ENCODE measurements at places on chromosomes 16 and 17.

- no peak for DNase-seq
Observed at GRCh38 chr17:72152387-72152929, 31.6 kb downstream of the SOX9 start.

DNA sequence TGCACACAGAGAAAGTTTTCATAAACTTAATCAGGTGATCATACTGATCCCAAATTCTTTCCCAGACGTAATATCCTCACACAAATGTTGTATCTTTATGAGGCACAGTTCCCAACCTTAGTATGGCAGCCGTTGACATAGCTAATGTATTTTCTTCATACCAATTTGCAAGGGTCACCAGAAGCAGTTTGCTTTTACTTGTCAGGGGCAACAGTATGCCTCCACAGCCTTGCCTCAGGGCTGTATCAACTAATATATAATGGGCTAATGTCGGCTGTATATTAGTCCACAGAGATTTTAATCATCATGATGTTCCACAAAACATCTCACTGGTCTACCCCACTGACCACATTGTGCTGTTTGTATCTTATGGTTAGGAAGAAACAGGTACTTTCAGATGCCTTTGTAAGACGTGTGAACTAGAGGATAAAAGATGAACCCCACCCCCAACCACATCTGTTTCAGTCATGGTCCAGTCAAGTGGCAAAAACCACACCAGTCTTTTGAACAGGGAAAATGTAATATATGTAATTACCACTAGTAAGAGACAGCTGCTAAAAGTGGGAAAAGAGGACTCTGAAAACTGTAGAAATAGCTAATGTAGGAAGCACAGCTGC, 55.2 kb downstream of the GAN start:
- DNase-seq = no peak

DNA sequence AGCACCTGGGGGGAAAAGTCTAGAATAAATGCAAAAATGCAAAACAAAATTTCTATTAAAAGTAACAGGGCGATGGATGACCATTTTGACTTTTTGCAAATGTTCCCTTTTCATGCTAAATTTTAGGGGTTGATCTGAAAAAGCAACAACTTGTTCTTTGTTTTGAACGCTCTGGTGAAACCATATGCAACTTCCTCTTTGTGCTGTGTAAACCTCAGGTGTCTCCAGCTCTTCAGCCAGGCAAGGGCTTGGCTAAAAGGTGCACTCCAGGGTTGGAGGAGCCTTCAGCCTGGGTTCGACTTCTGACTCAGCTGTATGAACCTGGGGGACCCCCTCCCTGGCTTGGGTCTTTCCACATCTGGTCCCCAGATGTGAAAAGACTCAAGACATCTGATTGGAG, 9.5 kb downstream of the IRF8 start:
- DNase-seq = no peak

- DNase-seq = no peak
Observed at GRCh38 chr17:9410301-9410700, 165.3 kb downstream of the STX8 start.

DNA sequence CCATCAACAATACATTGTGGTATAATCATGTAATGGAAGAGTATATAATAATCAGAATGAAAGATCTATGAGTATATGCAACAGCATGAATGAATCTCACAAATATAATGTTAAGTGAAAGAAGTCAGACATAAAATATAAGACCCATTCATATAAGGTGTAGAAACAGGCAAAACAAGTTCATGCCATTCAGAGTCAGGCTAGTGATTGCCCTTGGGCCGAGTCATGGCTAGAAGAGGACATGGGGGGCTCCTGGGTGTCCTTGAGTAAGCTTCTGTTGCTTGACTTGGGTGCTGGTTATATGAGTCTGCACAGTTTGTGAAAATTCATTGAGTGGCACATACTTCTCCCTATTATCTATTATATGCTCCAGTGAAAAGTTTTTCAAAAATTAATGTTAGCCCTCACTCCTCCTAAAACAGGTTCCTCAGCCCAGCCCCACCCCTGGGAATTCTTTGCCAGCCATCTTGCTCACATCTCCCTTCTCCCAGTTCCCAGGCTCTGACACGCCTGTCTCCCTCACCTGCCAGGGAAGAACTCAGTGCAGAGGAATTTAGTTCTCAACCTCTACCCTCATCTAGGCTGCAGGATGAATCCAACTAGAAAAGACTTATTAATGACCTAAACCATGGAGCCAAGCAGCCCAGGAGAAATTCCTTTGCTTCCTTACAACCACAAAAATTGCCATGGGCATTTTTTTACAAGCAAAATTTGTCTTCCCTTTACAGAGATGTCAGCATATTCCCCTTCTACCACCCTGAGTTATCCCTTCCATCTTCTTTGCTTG, 52.4 kb upstream of the NFAT5 start:
- no peak for DNase-seq

Measured in activated naive CD4-positive, alpha-beta T cell (primary cell).